ENCODE measurements at places on chromosomes 16 and 17.

- no peak for DNase-seq
Measured at GRCh38 chr16:55398762-55399161, 74.8 kb downstream of the IRX6 start.

DNA sequence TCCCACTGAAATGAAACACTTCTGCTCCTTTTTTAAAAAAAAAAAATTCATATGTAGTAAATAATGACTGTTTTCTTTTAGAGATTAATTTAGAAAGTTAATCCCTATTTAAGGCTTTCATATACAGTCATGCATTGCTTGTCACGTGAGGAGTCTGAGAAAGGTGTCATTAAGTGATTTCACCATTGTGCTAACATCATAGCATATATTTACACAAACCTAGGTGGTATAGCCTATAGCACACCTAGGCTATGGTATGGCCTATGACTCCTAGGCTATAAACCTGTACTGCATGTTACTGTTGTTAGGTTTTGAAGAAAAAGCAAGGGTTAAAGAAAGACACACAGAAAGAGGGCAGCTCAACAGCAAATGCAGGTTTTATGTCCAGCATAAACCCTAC is 13.7 kb downstream of the PPY start:
- DNase-seq, result no peak

GRCh38 chr17:77372444-77373298 is 231.9 kb downstream of the SEC14L1 start:
- DNase-seq, result peak; percentile 92

DNA sequence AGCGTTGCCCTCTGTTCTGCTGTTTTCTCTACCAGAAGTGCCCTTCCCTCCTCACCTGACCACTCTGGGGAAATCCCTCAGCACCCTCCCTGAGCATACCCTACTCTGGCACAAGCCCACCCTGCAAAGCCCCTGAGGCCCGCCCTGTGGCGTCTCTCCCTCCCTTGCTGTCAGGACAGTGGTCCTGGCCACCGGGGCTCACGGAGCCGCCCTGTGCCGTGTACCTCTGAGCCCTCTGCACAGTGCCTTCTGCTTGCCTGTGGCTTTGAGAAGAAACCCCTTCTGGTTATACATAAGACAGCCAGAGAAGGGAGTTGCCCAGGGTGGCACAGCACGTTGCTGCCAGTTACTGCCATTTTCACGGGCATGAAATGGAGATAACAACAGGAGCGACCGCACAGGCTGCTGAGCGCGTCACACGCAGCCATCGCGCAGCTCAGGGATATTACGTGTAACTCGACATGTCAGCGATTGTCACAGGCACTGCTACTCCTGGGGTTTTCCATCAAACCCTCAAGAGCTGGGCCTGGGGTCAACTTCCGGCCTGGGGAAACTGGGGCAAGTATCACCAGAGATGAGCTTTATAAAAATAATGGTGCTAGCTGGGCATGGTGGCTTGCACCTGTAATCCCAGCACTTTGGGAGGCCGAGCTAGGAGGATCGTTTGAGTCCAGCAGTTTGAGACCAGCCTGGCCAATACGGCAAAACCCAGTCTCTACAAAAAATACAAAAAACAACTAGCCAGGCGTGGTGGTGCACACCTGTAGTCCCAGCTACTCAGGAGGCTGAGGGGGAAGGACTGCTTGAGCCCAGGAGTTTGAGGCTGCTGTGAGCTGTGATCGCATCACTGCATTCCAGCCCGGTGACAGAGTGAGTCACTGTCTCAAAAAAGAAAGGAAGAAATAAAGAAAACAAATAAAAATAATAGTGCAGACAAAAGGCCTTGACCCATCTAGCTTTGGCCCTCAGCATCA is 14.8 kb downstream of the SCGB1C2 start:
- peak; percentile 49 for DNase-seq

All from cardiac fibroblast (primary cell).